ENCODE measurements at places on chromosomes 7 and 10.

GRCh38 chr10:121152935-121153334, 301.8 kb downstream of the WDR11 start:
- no peak for DNase-seq

- DNase-seq: no peak
These were observed 196.2 kb upstream of the SMIM30 start for GRCh38 chr7:113314594-113314993.

- no peak for DNase-seq
These were observed 232.9 kb upstream of the CCDC6 start for GRCh38 chr10:60139290-60139689.

GRCh38 chr7:46759711-46760480, 822.0 kb downstream of the TNS3 start:
- no peak for DNase-seq

GRCh38 chr7:145020454-145020853, 184.6 kb upstream of the TPK1 start:
- DNase-seq: no peak

DNA sequence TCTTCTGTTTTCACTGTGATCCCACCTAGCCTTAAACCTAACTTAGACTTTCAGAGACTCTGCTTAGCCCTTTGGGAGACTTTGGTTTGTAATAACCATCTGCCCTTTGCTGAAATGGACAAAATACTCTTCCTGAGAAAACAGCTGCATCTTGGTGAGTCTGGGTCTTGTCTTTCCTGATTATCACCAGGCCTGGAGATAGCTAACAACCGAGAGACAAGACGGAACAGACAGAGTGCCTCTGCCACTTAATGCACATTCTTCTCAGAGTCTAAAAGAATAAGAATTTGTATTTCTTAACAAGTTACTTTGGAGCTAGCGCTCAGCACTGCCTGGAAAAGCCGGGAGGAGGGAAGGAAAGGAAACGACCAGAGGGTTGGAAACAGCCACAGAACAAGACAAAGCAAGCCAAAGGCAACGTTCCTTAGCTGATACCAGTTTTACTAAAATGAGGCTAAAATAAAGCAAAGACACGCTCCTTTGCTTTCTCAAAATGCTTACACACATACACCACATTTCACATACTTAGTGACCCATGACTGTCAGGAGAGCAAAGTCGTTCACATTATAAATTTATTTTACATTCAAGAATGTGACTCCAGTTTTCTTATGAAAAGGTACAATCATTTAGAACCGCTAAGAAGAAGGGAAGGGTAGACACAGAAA, 70.3 kb upstream of the DGKI start:
- DNase-seq: no peak

- DNase-seq: no peak
These were observed 164.3 kb upstream of the SVIL start for GRCh38 chr10:29798921-29799690.

DNA sequence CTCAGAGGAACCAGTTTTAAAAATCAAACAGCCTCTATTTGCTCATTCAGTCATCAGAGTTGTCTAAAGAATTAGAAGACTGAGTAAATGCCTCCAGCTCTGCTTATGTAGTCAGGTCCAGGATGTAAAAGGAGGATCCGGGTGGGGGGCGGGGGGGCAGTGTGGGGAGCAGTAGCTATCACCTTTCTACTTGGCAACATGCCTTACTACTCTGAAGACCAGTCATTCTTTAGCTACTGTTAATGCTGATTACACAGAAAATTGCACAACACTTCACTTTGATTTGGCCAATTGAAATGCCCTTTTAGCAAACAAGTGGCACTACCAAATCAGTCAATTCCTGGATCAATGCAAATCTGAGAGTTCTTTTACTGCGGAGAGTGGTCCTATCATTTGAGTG, 164.2 kb downstream of the NXPH1 start:
- no peak for DNase-seq

- no peak for DNase-seq
These were observed 160.6 kb downstream of the LCOR start for GRCh38 chr10:96992721-96993120.

- no peak for DNase-seq
These were observed 9.6 kb downstream of the SMC3 start for GRCh38 chr10:110577056-110577455.

GRCh38 chr10:4982764-4983226, 19.6 kb downstream of the AKR1C1 start:
- no peak for DNase-seq

GRCh38 chr10:5760515-5760914, 52.7 kb downstream of the GDI2 start:
- DNase-seq: no peak

GRCh38 chr7:54864663-54865062, 105.7 kb upstream of the SEC61G start:
- DNase-seq: no peak

GRCh38 chr10:3428826-3429225, 256.2 kb upstream of the PITRM1 start:
- DNase-seq: no peak

DNA sequence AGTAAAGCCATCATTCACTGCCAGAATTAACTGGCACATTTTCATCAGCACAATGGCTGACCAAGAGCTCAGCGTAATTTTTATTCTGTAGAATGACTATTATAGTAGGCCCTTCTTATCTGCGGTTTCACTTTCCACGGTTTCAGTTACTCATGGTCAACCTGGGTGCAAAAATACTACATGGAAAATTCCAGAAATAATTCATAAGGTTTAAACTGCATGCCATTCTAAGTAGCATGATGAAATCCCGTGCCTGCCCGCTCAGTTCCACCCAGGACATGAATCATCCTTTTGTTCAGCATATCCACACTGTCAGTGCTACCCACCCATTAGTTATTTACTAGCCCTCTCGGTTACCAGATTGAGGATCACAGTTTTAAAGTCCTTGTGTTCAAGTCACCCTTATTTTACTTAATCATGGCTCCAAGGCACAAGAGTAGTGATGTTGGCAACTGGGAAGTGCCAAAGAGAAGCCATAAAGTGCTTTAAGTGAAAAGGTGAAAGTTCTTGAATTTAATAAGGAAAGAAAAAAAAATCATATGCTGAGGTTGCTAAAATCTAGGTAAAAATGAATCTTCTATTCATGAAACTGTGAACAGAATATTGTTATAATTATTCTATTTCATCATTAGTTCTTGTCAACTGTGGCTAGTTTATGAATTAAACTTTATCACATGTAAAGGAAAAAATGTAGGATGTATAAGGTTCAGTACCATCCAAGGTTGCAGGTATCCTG, 204.9 kb downstream of the DOCK4 start:
- no peak for DNase-seq

DNA sequence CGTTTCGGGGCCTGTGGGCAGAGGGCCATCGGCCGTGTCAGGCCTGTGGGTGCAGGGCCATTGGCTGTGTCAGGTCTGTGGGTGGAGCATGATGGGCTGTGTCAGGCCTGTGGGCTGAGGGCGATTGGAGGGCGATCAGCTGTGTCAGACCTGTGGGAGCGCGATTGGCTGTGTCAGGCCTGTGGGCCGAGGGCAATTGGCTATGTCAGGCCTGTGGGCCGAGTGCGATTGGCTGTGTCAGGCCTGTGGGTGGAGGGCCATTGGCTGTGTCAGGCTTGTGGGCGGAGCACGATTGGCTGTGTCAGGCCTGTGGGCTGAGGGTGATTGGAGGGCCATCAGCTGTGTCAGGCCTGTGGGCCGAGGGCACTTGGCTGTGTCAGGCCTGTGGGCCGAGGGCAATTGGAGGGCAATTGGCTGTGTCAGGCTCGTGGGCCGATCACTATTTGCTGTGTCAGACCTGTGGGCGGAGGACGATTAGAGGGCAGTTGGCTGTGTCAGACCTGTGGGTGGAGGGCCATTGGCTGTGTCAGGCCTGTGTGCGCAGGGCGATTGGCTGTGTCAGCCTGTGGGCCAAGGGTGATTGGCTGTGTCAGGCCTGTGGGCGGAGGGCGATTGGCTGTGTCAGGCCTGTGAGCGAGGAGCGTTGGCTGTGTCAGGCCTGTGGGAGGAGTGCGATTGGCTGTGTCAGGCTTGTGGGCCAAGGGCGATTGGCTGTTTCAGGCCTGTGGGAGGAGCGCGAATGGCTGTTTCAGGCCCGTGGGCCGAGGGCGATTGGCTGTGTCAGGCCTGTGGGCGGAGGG, 54.1 kb downstream of the DYNC2I1 start:
- DNase-seq: no peak

GRCh38 chr7:7834761-7835160, 116.4 kb upstream of the RPA3 start:
- DNase-seq: no peak
